ENCODE measurements at places on chromosomes 11 and 22.

GRCh38 chr11:16770016-16770415, 31.6 kb downstream of the C11orf58 start:
- DNase-seq: no peak

- DNase-seq: no peak
These were observed 38.4 kb downstream of the RPL27A start for GRCh38 chr11:8720868-8721608.

- DNase-seq: no peak
These were observed 400.9 kb downstream of the BRD1 start for GRCh38 chr22:49426618-49427266.

DNA sequence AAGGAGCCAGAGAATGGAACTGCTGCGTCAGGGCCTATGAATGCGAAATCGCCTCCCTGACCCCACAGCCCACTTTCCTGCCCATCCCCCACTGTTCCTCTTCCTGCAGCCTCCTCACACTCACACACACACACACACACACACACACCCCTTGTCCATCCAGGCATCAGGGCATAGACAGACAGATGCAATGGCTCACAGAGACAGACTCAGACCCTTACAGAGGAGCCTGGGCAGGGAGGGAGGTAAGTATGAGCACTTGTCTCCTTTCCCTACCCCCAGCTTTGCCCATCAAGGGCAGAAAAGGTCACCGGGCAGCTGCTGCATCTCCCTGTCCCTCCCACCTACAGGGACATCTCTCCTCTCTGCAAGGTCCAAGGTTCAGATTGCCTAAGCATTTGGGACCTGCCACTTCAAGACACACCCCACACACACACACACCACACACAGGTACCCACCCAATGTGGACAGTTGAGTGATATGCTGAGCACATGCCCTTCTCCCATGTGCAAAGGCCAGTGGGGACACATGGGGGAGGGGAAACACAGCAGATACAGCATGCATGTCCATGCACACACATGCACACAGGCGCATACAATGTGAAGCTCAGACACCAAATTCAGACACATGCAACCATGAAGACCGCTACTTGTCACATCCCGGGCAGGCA, 2.0 kb upstream of the NRXN2 start:
- no peak for DNase-seq

- no peak for DNase-seq
These were observed 124.2 kb downstream of the MIAT start for GRCh38 chr22:26781596-26781995.

Measured in brain microvascular endothelial cell (primary cell).